Suppressor macrophage (primary cell): ENCODE measurements at places on chromosomes 4 and X.

DNA sequence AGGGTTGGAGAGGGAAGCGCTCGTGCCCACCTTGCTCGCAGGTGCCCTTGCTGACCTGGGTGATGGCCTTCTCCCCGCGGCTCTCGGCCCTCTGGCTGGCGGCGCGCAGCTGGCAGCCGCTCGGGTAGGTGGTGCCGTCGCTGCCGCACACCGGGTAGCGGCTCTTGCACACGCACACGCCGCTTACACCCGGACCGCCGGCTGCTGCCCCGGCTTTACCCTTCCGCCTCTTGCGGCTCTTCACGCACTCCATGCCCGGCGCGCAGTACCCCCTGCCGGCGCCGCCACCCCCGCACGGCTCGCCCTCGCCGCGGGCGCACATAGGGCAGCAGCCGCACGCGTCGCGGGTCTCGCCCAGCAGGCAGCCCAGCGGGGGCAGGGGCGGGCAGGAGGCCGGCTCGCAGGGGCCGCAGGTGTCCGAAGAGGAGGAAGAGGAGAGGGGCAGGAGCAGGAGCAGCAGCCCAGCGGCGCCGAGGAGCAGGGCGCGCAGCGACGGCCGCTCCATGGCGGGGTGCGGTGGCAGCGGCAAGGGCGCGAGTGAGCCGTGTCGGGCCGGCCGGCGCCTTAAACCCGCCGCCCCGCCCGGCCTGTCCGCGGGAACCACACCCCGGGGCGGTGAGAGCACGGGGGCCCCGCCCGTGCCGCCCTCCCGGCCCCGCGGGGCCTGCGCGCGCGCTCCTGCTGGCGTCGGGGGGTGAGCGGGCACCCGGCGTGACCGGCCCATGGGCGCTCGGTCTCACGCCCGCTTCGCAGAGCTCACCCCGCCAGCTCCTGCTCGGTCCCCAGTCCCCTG is at the start of gene IGFBP7:
Gene IGFBP7 (minus strand): TSS at position 539 of the 793 bp plus-strand sequence. CDS start 34 bp downstream, at position 505.
- DNase-seq, result peak; percentile 39

DNA sequence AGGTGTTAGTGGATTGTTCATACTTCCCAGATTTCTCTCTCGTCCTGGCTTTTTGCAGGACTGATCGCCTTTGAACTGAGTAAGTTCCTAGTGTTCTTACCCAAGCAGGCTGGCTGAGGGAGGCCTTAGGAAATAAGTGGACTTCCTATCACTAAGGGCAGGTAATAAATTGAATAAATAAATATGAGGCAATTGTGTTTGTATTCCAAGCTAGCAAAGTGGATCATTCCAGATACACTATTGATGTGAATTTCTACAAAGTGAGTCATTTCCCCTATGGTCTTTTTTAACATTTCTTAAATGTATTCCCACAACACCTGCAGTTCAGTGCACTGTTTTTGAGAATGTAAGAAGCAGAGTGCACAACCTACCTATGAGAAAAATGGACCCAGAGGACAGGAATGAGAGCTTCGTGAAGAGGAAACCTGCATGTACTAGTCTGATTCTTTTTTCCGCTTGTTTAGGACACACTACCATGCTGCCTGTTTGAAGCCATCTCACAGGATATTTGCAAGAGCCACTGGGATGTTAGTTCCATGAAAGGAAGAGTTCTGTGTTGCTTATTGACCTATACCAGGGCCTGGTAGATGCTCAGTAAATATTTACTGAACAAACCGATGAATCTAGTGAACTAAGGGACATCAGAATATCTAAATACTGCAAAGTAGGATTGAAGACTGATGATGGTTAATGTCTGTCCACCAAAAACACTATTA is 29.0 kb upstream of the SMAD1 start:
- DNase-seq, result no peak

- DNase-seq, result no peak
These were observed 155.4 kb upstream of the FTHL17 start for GRCh38 chrX:31227250-31227649.

DNA sequence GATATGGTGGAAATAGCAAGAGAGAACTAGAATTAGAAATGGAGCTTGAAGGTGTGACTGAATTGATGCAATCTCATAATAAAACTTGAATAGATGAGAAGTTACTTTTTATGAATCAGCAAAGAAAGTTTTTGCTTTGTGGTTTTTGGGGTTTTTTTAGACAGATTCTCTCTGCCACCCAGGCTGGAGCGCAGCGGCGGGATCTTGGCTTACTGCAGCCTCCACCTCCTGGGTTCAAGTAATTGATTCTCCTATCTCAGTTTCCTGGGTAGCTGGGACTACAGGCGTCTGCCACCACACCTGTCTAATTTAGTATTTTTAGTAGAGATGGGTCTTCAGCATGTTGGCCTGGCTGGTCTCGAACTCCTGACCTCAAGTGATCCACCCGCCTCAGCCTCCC is 23.7 kb upstream of the NEIL3 start:
- no peak for DNase-seq

- no peak for DNase-seq
These were observed 45.6 kb downstream of the RGS12 start for GRCh38 chr4:3338321-3338838.

GRCh38 chr4:88826771-88827170 is 129.1 kb upstream of the NAP1L5 start:
- peak; percentile 66 for DNase-seq

- DNase-seq, result no peak
These were observed 699.8 kb downstream of the TRAM1L1 start for GRCh38 chr4:116385583-116385982.

DNA sequence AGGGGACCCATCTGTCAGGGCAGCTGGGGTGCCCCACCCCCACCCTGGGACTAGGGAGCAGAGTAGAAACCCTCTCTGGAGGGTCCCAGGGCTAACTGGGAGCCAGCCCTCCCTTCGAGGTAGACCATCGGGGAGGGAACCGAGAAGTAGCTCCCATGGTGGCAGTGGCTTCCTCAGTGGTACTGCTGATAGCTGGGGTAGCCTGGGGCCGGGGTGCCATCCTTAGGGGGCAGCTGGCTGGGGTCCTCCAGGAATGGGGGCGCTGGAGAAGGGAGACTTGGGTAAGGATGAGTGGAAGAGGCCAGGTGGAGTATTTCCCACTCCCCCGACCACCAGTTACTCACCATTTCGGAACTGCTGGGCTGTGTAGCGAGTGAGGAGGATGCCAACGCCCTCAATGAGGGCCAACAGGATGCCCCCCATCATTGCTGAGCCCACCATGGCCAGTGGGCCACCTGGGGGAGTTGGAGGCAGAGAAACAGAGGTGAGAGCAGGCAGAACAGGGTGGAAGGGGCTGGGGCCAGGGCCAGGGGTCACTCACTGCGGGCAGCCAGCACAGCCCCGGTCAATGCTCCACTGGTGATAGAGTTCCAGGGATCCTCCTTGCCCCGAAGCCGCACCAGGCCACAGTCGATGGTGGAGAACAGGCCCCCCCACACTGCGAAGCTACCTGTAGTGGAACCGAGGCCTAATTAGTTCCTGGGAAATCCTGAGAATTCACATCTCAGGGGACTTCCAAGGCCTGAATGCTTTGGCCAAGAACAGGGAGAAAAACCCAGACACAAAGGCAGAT is 3.8 kb downstream of the TIMM17B start:
- DNase-seq, result no peak
